ENCODE measurements at places on chromosomes 6 and 20.

DNA sequence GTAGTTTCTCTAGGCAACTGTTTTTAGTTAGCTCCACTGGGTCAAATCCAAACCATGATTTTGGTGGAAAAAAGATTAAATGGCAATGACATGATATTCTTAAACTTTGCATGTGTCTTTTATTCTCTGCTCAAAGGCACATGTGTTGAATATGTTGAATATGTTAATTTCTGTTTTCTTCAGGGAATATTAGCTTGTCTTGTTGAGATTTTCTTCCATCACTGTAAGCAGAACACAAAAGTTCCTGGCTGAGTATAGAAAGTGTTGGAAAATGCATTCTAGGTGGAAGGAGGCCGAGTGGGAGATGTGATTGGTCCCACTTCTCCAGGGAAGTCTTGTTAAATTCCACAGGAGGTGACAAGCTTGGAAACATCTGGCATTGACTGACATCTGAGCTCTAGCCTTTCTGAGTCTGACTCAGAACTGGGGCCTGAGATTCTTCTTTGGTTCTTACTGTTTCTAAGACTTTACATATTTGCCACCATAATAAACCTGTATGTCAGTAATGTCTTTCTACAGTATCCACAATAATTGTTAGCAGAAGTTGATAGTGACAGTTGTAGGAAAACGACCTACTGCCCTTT is 81.1 kb downstream of the LAMA4 start:
- DNase-seq, result no peak

DNA sequence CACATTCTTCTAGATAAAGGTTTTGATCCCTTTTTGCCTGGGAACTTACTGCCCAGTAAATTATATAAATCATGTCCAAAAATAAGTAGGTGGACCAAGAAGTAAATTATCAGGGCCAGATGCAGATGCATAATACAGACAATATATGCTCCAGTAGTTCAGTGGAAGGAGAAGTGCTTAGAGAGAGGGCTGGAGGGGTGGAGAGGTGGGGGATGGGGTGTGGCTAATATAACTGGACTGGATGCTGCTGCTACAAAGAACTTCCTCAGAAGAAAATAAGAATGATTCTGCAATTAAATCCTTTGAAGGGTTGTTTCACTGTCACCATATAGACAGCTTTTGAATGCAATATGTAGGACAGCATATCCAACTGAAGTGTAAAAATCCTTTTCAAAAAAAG is 14.8 kb upstream of the TFAP2D start:
- DNase-seq, result no peak

- DNase-seq, result no peak
Measured at GRCh38 chr6:33595001-33595846, 15.1 kb upstream of the BAK1 start.

- no peak for DNase-seq
Measured at GRCh38 chr20:48766205-48766604, 61.6 kb downstream of the PREX1 start.

GRCh38 chr6:166308033-166308768 is at the start of gene PRR18:
Gene PRR18 (minus strand): TSS chr6:166308392. CDS start chr6:166308142, 250 bp downstream.
- no peak for DNase-seq

GRCh38 chr6:122042960-122043735 is 356.3 kb upstream of the HSF2 start:
- DNase-seq, result no peak

DNA sequence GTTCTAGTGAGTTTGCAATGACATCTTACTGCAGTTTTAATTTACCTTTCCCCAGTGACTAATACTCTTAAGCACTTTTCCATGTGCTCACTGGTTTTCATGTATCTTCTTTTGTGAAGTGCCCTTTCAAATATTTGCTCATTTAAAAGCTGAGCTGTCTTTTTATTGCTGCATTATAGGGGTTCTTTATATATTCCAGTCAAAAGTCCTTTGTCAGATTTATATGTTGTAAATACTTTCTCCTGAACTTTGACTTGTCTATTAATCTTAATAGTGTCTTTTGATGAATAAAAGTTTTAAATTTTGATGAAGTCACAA is 50.2 kb upstream of the ELOVL5 start:
- DNase-seq, result no peak

DNA sequence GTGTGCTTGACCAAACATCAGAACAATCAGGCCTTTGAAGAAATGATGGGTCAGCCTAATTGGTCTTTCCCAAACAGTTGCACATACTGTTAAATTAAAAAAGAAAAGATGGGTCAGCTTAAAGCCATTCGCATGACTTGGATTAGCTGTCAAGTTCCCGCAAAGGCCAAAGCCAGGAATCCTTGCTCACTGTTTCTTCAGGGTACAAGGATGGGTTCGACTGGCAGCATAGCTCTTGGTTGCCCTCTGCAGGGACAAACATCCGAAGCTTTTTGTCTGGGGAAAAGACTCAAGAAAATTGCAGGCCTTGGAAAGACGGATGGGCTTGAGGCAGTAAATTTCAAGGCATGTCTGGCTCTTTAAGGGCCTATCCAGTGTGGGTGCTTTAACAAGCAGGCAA is 168.0 kb downstream of the HDGFL1 start:
- DNase-seq, result no peak

- no peak for DNase-seq
Measured at GRCh38 chr6:29216528-29216927, 45.8 kb downstream of the OR2J2 start.

DNA sequence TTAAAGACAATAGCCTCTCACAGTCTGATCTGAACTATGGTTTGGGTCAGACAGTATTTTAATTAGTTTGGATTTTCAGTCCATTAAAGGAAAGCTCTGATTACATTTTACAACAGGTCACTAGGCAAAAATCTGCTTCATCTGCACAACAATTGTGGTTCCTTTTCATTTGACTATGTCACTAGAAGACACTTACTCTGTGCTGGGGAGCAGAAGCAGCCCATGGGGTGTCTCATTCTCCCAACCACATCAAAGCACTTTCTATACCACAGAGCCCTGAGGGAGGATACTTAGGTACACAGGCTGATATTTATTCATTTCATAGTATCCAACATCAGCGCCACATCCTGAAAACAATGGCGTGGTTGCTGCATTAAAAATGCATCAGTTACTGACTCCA is 36.6 kb upstream of the HDAC2 start:
- peak; percentile 1 for DNase-seq

- DNase-seq, result no peak
Measured at GRCh38 chr6:37190159-37190535, 20.2 kb downstream of the PIM1 start.

DNA sequence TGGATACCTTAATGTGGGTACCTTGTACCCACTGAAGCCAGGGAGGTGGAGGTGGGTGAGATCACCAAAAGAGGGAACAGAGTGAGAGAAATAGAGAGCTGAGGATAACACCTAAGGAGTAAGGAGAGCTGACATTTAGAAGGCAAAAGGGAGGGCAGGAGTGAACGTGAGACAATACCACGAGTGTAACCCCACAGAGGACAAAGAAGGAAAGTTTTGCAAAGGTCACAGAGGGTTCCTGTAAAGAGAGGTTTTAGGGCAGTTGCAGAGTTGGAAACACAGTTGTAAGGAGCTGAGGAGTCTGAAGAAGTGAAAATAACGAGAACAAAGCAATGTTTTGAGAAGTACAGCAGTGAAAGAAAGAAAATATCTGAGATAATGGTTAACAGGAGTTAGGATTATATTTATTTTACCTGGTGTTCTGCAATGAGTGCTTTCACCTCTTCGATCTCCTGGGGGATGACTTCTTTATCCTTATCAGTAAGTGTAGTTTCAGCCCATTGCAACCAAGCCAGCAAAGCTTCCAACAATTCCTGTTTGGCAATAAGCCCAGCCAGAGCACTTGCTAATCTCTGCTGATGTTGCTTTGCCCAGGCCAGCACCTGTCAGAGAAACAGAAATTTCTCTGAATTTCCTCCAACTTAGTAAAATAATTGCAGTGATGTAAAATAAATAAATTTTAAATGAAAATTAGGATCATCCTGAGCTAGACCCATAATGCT is 166.8 kb downstream of the DST start:
- DNase-seq, result no peak

GRCh38 chr6:157265635-157266034 is 57.7 kb downstream of the TMEM242 start:
- no peak for DNase-seq

- no peak for DNase-seq
Measured at GRCh38 chr6:21138336-21139069, 455.0 kb upstream of the SOX4 start.

DNA sequence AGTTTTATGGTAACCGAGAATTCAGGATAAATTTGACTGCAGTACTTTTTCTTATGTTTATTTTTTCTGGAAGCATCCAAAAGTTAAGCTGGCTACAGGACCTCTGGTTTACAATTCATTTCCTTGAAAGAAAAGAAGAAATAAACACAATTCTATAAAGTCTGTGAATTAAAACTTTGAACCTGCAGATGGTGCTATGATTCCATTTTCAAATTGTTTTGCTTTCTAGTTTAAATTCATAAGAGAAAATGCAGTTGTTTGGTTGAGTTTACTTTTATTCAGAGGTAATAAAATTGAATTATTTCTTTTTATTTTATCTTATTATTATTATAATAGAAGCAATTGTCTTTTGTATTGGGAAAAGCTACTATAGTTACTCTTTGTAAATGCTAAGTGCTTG is 1.8 kb upstream of the VIP start:
- no peak for DNase-seq

GRCh38 chr6:111677249-111677990 is 71.7 kb upstream of the TRAF3IP2 start:
- DNase-seq, result no peak

- DNase-seq, result no peak
Measured at GRCh38 chr20:24880356-24880755, 68.7 kb upstream of the CST7 start.

DNA sequence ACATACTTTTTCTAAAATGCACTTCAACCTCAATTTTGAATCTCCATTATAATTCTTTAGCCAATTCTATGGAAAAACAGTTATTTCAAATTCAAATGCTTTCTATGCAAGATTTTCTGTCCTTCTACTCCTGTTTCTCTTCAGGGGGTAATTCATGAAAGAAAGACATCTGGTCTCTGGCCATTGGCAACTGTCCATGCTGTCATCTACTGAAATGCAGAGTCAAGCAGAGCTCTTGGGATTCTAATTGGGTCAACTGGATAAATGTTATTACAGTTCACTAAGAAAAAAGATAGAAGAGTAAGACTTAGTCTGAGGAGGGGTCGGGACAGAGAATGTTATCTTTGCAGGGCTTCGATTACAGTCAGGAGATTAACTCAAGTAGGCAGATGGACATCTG is 22.0 kb upstream of the BMP5 start:
- no peak for DNase-seq

GRCh38 chr6:6816716-6817115 is 228.2 kb downstream of the LY86 start:
- DNase-seq, result no peak

DNA sequence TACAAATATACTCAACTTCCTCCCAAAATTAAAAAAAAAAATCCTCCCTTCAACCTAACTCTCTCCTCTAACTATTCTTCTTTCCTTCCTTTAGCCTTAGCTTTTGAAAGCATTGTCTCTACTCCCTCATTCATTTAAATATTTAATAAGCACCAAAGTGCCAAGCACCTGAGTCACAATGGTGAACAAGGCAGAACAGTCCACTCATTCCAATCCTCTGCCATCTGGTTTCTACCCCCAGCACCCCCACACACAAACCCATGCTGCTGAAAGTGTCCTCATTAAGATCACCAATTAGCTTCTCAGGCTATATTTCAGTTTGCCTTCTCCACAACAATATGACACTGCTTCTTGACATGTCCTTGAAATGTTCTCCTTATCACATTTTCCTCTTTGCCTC is 76.3 kb downstream of the DTNBP1 start:
- no peak for DNase-seq

- no peak for DNase-seq
Measured at GRCh38 chr20:61052776-61053442, 199.2 kb upstream of the CDH4 start.

GRCh38 chr6:48073976-48074767 is 36.8 kb downstream of the PTCHD4 start:
- no peak for DNase-seq

DNA sequence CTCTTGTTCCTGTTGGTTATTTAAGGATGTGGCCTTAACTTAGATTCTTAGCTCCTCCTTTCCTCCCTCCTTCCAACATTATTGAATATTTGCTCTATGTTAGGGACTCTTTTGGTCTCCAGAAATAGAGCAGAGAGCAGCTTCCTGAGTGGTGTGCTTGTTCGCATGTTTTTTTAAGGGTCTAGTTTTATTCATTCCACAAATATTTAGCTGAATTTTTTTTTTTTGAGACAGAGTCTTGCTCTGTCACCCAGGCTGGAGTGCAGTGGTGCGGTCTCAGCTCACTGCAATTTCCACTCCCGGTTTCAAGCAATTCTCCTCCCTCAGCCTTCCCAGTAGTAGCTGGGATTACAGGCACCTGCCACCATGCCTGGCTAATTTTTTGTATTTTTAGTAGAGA is 169.2 kb downstream of the ZFAND3 start:
- DNase-seq, result no peak

DNA sequence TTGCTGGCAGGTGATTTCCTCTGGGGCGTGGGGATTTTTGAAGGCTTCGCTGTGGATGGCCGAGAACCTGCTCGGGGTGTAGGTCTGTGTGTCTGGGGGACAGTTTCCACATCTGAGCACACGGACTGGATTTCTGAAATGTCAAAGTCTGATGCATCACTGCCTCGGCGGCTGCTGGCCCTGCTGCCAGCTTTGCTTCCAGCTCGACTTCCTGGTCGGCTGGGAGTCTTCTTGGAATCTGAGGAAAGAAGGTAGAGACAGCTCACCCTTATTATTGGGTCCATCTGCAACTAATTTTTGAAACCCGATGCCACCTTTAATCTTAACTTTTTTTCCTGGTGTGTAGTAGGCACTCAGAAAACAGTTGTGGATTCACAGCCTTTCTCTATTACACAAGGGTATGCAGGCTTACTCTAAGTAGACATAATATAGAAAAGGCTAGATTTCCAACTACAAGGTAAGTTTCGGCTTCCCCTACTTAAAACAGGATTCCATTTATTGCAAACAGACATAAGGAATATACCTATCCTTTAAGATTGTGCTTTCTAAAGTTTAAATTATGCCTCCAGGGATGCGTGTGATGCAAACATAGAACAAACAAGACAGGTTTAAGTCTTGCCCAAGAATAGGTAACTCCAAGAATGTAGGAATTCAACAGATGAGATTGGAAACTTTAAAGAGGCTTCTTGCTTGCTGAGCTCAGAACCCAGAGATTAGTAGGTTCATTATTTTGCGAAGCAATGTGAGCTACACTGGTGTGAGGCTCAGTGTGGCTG is 183.5 kb downstream of the DST start:
- DNase-seq, result no peak

- DNase-seq, result no peak
Measured at GRCh38 chr6:135440087-135440792, 57.3 kb downstream of the AHI1 start.

- DNase-seq, result no peak
Measured at GRCh38 chr6:113246186-113246585, 611.0 kb upstream of the MARCKS start.

DNA sequence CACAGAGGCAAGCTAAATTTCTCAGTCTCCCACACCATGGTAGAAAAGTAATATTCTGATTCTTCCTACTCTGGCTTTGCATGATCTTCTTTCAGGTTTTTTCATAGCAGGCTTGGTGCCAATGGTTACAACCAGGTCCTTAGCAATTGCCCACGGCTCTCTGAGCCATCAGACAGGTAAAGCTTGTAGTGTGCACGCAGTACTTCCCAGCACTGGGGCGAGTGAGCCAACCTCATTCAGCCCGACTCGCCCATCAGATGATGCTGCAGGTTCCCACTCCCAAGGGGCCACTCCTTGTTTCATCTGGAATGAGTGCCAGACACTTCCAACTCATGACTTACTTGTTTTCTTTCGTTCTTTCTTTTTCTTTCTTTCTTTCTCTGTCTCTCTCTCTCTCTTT is 78.3 kb downstream of the PERP start:
- DNase-seq, result no peak
